EH (cell line): ENCODE measurements at places on chromosomes 16 and 17.
A peak's percentile ranks its signal among the peaks of the same experiment; 100 is the strongest.

DNA sequence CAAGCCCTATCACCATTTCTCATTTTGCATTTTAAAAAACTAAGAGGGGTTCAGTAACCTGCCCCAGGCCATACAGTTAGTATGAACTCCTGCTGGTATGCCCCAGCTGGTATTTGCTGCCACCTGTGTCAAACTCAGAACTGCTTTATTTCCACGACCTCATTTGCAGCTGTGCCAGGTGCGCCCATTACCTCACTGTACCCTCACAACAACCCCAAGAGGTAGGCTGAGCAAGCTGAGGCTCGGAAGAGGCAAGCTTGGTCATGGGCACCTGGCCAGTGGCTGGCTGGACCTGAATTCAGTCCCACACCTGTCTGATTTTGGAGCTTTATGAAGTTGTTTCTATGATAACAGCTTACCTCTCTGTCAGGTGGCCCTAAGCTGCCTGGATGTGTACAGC, 7.6 kb downstream of the EPN2 start:
- DNase-seq = no peak

DNA sequence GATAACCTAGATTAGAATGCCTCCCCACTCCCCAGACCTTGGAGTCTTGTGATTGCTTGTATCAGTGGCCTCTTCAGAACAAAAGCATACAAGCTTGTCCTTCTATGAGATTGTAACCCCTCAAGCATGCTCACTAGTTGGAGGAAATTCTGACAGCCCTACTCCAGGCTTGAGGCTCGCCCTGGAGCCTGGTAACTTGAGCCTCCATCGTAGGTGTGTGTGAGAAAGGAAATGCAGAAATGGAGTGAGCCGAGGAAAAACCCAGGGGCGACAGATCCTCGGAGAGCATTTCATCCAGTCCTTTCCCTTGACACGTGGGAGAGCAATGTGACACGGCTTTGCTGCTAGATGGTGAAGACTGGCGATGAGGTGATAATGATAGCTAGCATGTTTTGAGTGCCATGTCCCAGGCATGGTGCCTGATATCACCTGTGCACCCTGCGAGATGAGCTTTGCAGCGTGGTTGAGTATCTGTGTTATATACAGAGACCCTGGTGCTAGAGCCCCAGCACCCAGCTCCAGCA, 31.2 kb downstream of the GNAO1 start:
- no peak for DNase-seq

DNA sequence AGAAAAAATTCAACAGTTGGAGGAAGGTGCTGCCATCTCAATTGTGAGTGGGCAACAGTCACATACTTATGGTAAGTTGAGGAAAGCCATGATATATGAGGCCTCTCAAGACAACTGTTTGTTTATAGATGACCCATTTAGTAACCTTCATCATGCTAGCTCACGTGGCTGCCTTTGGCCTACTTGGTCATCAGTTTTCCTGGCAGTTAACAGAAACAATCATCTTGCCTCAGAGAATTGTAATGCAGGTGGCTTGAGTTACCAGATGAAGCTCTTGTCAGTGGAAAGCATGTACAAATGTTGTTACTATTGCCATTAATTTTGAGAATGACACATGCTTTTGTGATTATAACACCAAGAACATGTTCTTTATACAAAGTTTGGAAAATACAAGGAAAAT, 14.7 kb downstream of the TPPP3 start:
- DNase-seq = no peak

- peak; percentile 51 for DNase-seq
Observed at GRCh38 chr17:7650509-7651096, at the start of gene ATP1B2. Gene ATP1B2 (plus strand): TSS chr17:7650926. CDS start chr17:7651519, 593 bp downstream.

DNA sequence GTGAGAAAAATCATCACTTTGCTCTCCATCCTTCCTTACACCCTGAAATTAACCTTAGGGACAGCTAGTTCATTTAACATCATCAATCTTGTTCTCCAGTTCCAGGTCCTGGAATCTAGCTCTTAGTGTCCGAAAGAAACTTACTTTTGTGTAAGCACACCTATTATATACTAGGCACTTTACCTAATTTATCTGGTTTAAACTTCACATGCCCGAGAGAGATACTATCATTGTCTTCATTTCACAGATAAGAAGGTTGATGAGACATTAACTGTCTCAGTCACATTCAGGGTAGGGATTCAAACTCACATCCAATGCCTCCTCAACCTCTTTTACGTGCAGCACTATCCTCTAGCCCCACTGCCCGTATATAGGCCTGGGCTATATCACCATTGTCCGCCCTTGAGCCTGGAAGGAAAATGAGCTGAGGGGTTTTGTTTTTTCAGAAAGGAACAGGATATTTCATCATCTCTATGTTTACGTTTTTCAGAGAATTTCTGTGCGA, 501 bp upstream of the AP2B1 start:
- DNase-seq = no peak

GRCh38 chr16:69562813-69563212, 3.0 kb upstream of the NFAT5 start:
- no peak for DNase-seq

DNA sequence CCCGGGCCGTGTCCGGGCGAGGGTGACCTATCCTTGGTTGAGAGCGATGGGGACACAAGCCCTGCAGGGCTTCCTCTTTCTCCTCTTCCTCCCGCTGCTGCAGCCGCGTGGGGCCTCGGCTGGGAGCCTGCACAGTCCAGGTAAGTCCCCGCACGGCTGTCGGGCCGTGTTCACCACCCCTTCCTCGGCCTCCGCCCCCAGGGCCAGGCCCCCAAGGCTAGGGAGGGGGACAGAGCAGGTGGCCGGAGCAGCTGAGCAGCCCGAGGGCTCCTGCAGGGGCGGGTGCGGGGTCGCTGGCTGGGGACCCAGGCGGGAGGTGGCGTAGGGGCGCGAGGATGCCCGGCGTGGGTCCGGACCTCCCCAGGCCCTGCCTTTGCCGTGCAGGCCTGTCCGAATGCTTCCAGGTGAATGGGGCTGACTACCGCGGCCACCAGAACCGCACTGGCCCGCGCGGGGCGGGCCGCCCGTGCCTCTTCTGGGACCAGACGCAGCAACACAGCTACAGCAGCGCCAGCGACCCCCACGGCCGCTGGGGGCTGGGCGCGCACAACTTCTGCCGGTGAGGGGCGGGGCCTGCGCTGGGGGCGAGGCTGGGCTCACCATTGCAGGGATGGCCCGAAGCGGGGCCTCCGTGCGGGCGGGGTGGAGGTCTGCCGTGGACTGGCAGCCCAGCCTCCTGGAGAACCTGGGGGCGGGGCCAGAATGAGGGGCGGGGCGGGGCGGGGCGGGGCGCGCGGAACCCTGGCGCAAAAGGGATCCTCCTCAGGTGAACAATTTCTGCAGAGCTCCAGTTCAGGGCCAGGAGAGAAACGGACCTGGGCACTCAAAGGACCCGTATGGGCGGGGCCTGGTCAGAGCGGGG, 631 bp downstream of the KREMEN2 start:
- DNase-seq = peak; percentile 27

DNA sequence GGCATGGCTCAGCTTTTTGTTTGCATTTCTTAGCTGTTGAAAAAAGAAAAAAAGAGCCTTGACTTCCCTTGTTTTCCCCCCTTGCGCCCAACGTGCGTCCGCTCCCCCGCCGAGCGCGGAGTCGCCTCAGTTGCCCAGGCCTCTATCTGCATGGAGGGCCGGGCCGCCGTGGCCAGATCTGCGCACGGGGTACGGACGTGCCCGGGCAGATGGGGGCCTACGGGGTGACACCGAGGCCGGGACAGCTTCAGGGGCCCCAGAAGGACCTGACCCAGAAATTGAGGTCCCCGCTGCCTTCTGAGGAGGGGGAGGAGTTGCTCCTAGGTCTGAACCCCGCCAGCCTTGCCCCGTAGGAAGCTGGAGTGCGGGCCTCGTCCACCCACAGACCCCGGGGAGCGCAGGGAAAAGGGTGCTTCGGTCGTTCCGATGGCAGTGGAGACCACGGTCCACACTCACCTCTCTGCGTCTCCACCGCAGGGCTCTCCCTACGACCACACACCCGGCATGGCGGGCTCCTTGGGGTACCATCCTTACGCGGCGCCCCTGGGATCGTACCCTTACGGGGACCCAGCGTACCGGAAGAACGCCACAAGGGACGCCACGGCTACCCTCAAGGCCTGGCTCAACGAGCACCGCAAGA, 1.5 kb downstream of the IRX5 start:
- peak; percentile 48 for DNase-seq

- DNase-seq = no peak
Observed at GRCh38 chr17:80666867-80667266, 122.2 kb downstream of the RPTOR start.

GRCh38 chr17:57342963-57343589, 86.8 kb downstream of the MSI2 start:
- no peak for DNase-seq

- DNase-seq = no peak
Observed at GRCh38 chr17:12735517-12735916, 53.8 kb upstream of the ARHGAP44 start.

- no peak for DNase-seq
Observed at GRCh38 chr16:6884002-6884401, 448.6 kb upstream of the RBFOX1 start.

GRCh38 chr16:77977339-77977738, 45.0 kb upstream of the CLEC3A start:
- no peak for DNase-seq

DNA sequence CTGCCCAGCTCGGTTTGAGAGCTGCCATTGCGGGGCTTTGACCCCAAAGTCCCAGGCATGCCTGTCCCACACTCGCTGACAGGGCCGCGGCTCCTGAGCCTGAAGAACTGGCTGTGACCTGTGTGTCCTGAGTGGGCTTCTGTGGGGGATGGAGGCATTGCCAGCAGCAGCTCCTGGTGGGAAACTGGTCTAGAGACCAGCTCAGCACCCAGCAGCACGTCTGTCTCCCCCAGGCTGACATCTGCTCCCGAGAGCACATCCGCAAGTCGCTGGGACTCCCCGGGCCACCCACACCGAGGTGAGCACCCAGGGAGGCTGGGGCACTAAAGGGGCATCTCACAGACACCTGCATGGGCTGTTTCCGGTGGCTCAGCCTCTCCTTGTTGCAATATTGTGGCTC, 13.4 kb downstream of the ENDOV start:
- DNase-seq = no peak

- DNase-seq = no peak
Observed at GRCh38 chr16:16197331-16197730, 26.0 kb downstream of the ABCC6 start.

GRCh38 chr17:58387834-58388233, 29.5 kb downstream of the RNF43 start:
- DNase-seq = no peak

DNA sequence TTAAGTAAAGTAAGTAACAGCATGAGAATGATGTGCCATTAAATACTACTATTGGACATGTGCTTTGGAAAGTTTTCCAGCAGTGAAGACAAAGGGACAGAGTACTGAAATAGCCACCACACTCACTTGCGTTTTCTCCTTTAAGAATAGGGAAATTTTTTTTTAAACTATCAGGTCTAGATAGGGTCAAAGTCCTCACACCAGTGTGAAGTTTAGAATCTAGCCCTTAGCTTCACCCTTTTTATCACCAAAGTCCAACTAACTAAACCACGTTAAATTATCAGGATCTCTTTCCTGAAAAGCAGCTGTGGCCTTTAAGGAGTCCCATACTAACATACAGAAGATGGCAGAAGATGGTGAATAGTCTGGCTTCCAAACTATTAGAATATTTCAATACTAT, 180.9 kb downstream of the ZNF18 start:
- DNase-seq = no peak

DNA sequence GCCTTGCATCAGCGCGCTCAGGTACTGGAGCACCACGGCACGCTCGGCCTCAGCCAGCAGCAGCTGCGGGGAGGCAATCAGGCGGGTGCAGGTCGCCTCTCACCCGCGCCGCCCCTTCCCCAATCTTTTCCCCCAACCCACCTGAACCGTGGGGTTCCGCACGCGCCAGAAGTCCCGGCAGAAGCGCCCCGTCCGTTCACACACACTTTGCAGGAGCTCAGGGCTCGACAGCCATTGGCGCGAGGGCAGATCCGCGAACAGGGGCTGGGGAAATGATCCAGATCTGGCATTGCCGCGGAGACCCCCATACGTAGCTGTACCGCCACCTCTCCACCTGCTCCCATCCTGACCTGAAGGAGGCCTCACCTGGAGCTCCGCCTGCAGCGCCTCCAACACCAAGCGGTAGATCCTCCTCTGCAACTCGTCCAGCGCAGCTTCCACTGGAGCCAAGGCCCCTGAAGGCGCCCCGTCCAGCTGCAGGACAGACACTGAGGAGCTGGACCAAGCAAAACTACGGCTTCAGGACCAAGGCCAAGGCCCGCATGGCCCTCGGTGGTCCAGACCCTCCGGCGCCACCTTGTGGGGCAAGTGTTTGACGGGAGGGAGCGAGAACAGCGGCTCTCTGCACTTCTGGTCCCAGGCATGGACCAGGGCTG, 1.4 kb upstream of the MATCAP1 start:
- DNase-seq = peak; percentile 93

DNA sequence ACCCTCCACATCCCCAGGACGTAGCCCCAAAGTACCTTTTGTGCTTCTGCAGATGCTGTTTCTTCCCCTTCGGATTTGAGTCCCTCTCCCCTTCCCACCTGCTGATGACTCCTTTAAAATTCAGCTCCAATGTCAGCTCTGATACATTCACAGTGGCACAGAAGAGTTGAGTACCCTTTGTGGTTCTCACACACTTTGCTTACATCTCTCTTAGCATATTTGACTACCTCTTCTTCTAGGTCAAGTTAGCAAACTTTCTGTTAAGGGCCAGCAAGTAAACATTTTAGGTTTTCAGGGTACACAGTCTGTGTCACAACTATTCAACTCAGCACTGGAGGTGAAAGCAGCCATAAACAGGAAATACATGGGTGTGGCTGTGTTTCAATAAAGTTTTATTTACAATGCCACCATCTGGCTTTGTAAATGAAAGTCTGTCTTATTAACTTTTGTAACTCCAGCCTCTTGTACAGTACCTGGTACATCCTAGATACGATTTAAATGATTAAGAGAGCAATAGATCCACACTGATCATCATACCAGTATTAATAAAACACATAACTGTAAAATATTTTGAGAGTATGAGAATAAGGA, 161.7 kb downstream of the SOX9 start:
- no peak for DNase-seq

DNA sequence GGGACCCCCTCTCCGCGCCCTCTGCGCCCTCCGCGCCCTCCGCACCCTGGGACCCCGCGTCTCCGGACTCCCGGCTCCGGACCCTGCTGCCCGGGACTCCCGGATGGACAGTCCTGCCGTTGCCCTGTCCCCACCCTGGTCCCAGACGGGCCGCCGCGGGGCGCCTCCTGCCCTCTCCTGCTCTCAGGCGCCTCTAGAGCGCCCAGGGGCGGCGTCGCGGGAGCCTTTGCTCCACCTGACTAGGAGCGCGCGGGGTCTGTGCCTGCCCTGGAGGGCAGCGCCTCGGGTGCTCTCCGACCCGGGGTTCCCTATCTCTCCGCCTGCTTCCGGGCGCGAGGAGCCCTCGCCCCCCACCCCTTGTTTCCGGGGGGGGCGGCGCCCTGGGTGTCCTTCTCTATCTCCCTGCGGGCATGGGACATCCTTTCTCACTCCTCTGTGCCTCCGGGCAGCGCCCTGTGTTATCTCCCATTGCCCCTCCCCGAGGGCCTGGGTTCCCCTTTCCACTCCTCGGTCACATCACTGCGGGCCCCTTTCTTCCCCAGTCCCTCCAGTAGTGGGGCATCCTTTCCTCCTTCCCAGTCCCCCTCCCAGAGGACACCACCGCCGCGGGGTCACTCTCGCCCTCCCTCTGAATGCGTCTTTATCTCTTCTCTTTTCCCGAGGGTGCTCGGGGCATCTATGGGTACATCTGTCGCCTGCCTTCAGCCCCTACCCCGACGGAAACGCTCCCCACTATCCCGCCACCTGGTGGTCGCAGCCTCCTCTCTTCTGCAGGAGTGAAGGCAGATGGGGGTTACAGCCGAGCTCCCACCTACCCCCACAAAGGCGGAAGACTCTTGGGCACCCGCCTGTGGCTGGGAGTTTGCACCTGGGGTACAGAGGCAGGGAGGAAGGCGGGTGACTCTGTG, 875 bp downstream of the PRKCB start:
- DNase-seq = no peak

- DNase-seq = no peak
Observed at GRCh38 chr16:52816993-52817392, 235.7 kb downstream of the CHD9NB start.
